ENCODE measurements at places on chromosomes 1 and 21.

- no peak for DNase-seq
Measured at GRCh38 chr1:48773133-48773532, 3.6 kb downstream of the BEND5 start.

DNA sequence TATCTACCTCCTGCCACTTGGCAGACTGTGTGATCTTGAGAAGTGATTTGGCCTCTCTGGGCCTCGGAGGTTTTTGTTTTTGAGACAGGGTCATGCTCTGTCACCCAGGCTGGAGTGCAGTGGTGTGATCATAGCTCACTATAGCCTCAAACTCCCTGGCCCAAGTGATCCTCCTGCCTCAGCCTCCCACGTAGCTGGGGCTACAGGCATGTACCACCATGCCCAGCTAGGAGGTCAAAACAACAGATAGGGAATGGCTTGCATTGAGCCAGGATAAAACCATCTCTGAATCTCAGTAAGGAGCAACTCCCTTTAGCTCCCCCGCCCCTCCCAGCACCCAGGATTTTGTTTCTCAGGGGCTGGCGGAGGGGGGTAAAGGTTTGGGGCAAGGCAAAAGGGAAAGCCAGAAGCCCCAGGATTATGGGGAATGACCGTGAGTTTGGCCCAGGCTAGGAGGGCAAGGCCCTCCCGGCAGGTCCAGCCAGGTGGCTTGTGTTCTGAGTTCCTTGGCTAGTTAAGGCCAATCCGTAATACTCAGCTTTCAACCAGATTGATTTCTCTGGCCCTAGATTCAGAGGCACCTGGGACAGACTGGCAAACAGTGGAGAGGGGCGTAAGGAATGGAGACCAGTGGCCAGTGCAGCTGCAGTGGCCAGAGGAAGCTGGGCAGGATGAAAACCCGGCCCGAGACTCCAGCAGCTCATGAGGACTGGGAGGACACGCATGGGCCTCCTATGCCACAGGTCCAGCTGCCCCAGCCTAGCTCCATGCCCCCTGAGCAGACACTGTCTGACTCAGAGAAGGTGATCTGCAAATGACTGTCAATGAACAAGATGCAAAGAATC lies 130.1 kb downstream of the DMRTB1 start:
- DNase-seq = no peak

GRCh38 chr1:179107706-179108629 lies 26.1 kb downstream of the TOR3A start:
- DNase-seq = no peak

DNA sequence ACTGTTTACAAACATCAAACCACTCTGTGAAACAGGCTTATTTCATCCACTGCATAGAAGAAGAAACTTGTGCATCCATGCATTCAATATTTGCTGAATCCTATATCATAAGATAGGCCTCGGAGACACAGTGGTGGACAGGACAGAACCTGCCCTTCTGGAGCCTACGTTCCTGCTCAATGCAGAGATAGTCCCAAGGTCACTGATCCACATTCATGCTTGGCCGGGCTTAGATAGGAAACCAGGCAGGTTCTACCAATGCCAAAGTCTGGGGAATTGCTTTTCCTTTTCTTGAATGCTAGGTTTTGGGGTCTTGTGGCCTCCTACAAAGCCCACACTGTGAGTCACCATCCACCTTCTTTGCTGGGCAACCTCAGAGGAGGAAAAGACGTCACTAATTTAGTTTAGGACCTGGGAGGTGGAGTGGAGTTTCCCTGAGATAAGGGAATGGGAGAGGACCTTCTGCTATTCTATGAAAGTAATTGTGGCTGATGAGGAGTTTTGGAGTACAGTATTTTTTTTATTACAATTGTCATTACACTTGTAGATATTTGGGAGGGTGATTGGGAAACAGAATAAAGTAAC lies 99.7 kb upstream of the CD34 start:
- DNase-seq = no peak

- no peak for DNase-seq
Measured at GRCh38 chr1:8562222-8562621, 244.3 kb downstream of the SLC45A1 start.

- DNase-seq = no peak
Measured at GRCh38 chr1:154095456-154096060, 59.3 kb downstream of the NUP210L start.

DNA sequence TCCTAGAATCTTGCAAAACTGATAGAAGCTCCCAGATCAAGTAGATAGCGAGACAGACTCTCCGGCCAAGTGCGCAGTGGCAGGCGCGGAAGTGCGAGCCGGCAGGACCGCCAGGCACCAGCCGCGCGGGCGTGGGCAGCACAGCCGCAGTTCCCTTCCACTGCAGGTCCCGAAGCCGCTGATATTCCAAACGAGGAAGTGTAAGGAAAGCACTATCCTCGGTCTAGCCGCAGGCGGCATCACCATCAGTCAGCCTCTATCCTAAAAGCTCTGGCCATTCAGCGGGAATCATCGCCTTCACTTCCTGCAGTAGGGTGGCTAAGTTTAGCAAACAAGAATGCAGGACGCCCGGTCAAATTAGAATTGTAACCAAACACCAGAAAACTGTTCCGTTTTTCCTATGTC lies 710 bp downstream of the GLRX2 start:
- DNase-seq = no peak

Data from HS-27A (cell line).